Stimulated activated CD4-positive, alpha-beta T cell treated with anti-CD3 and anti-CD28 coated beads, Interleukin-1b, Interleukin-23, amount 100 ng/mL, for 1 hour (primary cell): ENCODE measurements at places on chromosomes 2 and 18.

DNA sequence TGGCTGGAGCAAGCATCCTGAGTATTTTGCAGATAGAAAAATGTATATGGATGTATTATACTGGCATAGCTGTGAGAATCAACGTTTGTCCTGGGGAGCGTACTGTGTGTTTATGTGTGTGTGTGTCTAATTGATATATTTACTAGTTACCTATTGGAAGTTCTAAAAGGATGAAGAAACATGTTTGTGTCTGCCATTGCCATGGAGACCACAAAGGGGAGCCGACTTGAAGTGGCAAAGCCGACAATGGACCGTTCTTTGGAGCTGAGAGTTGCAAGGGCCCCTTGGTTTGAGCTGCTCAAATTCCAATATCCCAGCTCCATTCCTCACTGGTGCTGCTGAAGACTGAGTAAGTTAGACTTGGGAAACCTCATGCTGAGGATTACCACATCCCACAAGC is 14.3 kb upstream of the SLC25A52 start:
- no peak for DNase-seq

DNA sequence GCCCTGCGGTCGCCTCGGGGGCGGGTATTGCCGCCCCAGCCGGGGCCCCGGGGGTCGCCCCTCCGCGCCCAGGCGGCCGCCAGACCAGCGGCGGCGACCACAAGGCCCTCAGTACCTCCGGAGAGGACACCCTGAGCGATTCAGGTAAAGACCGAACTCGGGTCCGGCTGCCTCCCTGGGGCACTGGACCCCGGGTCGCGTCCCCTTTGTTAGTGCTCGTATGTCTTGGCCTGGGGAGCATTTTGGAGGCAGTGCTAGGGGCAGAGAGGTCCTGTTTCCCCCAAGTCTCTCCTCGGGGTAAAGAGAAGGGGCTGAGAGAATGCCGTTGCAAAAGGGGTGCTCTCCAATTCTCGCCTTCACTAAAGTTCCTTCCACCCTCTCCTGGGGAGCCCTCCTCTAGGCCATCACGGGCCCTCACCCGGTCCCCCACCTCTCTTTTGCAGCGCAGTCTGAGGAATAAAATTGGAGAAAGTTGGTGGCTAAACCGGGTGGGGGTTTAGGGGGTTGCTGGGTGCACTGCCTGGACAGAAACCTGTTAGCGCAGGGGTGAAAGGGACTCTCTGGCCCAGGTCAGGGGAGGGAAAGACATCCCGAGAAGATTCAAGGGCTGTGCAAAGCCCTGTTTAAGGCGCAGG is 2.5 kb downstream of the MYCN start:
- no peak for DNase-seq

- DNase-seq = no peak
Observed at GRCh38 chr2:179096090-179096489, 46.2 kb upstream of the CCDC141 start.

GRCh38 chr2:151423760-151424159 is 14.1 kb downstream of the RIF1 start:
- no peak for DNase-seq

DNA sequence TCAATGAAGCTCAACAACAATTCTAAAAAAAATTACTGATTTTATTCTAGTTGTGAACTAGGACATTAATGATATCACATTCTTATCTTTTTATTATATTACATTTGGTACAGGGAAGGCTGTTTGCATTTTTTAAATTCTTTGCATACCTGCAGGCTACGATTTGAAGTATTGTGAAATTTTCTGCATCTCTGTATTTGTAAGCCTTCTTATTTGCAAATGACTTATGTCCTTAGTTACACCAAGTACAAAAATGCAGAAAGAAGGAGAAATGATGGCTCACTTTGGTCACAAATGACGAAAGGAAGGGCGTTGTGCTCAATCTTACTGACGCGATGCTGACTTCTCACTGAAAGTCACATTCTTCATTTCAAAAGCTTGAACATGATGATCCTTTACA is 227.5 kb upstream of the SOX11 start:
- no peak for DNase-seq

GRCh38 chr2:232675381-232675780 is 21.8 kb upstream of the GIGYF2 start:
- DNase-seq = no peak

DNA sequence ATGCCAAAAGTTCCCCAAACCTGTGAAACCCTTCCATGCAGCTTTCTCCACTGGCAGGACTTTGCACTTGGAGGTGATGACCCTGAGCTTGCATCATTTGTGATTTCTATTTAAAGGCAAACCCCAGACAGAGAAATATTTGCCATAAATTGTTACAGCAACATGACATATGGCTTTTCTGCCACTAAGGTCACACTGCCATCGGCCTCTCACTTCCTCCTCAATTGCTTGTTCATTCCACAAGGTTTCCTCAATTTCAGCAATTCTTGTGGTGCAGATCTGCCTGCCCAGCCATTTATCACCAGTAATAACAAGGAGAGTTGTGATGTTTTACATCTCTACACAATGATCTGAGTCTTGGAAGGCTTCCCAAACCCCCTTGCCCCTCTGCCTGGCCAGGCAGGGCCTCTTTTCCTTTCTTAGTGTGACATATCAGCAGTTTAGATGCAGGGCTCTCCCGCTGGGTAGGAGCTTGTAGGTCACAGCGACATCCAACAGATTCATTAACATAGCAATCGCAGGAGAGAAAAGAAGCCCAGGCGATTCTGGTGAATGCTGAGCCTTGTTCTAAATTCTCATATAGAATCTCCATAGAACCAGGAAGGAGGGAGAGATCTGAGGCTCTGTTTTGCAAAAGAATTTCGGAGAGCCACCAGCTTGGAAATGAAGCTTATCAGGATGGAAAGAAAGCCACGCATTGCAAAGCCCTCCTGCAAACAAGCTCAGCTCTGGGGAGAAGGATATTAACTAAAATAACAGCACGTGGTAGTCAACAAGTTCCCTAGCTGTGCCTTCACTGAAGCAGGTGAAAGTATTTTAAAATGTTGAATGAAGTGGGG is 46.7 kb upstream of the ITGA6 start:
- DNase-seq = no peak

- no peak for DNase-seq
Observed at GRCh38 chr18:40371673-40372072, 1583.4 kb upstream of the PIK3C3 start.

- DNase-seq = no peak
Observed at GRCh38 chr2:63425079-63425416, 163.2 kb downstream of the WDPCP start.
